DMS 273 treated with DMSO at 0.1 percent for 48 hours (cell line): ENCODE measurements at places on chromosomes 16 and 17.

DNA sequence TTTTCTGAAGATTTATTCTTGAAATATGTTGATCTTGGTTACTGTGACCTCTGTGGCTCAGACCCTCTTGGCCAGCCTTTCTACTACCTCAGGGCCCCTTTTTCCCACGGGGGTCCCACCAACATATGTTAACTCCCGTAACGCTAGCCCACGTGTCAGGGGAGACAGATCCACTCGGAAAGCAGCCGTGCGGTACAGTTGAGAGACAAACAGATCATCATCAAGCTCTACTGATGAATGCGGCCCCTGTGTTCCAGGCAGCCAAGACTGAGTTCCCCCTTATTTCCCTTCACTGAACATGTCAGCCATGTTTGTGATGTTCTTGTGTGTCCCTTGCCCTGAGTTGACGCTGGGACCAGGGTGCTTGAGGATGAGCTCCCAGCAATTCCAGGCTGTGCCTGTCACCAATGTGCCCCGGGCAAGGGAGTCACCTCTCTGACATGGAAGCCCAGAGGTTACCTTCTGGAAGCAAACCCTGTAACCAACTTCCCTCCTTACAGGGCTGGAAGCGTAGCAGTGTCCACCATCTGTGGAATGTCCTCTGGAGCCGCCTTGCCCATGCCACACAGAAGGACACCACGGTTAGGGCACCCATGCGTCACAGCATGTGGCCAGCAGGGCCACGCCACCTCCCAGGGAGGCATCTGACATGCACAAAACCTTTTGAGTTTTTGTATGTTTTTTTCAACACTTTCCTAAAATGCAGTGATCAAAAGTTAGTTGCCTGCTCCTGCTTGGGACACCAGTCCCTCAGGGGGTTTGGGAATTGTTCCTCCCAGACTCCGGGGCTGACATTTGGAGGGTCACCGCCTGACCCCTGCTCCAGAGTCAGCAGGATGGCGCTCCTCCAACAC, 193.7 kb upstream of the CHMP6 start:
- no peak for DNase-seq

DNA sequence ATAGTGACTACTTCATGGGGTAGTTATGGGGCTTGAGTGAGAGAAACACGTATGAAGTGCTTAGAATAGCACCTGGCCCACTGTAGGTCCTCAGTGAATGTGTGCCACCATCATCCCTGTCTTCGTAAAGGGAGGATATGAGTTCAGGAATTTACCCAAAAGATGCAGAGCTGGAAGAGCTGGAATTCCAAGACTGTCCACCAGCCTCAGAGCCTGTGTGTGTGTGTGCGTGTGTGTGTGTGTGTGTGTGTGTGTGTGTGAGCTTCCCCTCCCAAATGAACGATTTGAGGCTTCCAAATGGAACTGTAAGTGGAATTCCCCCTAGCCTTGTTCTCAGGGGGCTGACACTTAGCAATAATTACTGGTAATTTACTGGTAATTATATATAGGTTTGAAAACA, 27.3 kb downstream of the WFDC1 start:
- DNase-seq: no peak

- no peak for DNase-seq
These were observed at the start of gene LAT for GRCh38 chr16:28984619-28985135. LAT (plus strand) TSS chr16:28985052; CDS start chr16:28985418, 366 bp downstream.

DNA sequence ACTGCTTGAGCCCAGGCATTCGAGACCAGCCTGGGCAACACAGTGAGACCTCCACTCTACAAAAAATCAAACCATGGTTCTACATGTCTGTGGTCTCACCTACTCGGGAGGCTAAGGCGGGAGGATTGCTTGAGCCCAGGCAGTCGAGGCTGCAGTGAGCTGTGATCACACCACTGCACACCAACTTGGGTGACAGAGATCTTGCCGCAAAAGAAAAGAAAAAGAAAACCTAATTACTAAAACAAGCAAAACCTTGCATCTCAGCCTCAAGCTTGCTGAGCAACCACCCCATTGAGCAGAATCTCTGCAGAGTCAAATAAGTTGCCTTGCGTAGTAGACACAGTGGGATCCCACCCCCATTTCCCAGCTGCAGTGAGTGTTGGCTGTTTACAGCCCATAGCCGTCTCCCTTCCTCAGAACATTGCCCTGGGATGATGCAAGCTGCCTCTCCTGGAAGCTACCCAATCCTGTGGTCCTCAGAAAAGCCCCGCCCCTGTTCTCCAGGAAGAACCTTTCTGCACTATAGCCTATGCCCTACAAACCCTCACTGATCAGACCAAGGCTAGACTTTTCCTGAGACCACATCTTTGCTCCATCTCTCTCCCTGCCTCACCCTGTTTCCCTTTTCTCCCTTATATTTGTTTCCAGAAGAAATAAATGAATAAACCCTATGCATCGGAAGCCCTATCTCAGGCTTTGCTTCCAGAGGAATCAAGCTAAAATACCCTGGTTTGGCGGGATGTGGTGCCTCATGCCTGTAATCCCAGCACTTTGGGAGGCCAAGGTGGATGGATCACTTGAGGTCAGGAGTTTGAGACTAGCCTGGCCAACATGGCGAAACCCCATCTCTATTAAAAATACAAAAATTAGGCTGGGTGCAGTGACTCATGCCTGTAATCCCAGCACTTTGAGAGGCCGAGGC, 16.7 kb upstream of the ERN2 start:
- peak; percentile 2 for DNase-seq

DNA sequence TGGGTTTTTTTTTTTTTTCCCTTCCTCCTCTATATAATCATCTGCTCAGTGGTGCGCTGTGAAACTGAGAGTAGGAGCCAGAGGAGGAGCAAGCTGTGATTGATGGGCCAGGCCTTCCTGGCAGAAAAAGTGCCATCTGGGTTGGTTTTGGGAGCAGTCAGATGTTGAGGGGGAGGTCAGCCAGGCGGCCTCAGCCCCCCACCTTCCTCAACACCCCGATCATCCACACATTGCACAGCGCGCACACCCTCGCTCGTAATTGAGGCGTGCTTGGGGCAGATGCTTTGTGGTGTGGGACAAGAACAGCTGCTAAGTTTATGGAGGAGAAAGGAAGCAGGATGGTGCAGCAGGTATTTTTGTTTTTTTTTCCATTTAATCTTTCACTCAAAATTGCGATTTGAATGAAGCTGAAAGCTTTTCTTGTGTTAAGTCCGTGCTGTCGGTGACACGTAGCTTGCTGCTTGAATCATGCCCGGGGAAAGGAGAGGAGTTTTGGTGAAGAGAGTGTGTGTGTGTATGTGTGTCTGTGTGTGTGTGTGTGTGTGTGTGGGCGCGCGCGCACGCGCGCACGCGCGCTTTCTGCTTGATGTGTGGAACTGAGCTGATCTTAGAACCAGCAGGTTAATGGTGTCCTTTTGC, 177.4 kb downstream of the RBFOX1 start:
- no peak for DNase-seq
